SJSA1 (cell line): ENCODE measurements at places on chromosomes 12 and 14. TPM values are rescaled to one million over a fixed set of nuclear protein-coding genes. Genes with fewer than 3 reads are reported as not detected.

The RNASE7 gene
- not detected in 2 replicates for total RNA-seq

The COL2A1 gene
- not detected in 2 replicates for total RNA-seq

The SERPINA4 gene
- not detected in 2 replicates for total RNA-seq

The STRN3 gene
- 26.8 and 52.2 TPM in 2 replicates for total RNA-seq

The TAS2R42 gene
- total RNA-seq: not detected in 2 replicates

The IL26 gene
- not detected in 2 replicates for total RNA-seq

The NPFF gene
- total RNA-seq: not detected in 2 replicates

The OASL gene
- not detected in 2 replicates for total RNA-seq

The IAPP gene
- total RNA-seq: not detected in 2 replicates

The C12orf50 gene
- not detected in 2 replicates for total RNA-seq

The GLIPR1L2 gene
- 0.13 TPM in 1 of 2 replicates, not detected in the other for total RNA-seq

The PRR4 gene
- total RNA-seq: 1.6 TPM in 1 of 2 replicates, not detected in the other

The HOXC10 gene
- total RNA-seq: 3.2 and 7.5 TPM in 2 replicates

The IFI27L1 gene
- 23.3 and 26.0 TPM in 2 replicates for total RNA-seq

The SCFD1 gene
- 69.6 and 94.2 TPM in 2 replicates for total RNA-seq

- no peak for DNase-seq
Measured at GRCh38 chr14:31261859-31262731, 54.5 kb upstream of the HECTD1 start.

DNA sequence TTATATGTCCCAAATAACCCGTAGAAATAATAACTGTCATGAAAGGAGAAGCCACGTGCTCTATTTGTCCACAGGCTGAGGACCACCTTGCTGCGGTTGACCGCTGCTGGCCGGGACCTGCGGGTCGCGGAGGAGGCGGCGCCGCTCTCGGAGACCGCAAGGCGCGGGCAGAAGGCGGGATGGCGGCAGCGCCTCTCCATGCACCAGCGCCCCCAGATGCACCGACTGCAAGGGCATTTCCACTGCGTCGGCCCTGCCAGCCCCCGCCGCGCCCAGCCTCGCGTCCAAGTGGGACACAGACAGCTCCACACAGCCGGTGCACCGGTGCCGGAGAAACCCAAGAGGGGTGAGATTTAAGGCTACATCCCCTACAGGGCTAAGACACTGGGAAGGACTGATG lies 21.0 kb downstream of the RPGRIP1 start:
- no peak for DNase-seq

GRCh38 chr12:2395354-2395977 lies 342.7 kb downstream of the CACNA1C start:
- DNase-seq: peak; percentile 51

- DNase-seq: peak; percentile 88
Measured at GRCh38 chr12:26238341-26239121, 43.2 kb downstream of the SSPN start.

DNA sequence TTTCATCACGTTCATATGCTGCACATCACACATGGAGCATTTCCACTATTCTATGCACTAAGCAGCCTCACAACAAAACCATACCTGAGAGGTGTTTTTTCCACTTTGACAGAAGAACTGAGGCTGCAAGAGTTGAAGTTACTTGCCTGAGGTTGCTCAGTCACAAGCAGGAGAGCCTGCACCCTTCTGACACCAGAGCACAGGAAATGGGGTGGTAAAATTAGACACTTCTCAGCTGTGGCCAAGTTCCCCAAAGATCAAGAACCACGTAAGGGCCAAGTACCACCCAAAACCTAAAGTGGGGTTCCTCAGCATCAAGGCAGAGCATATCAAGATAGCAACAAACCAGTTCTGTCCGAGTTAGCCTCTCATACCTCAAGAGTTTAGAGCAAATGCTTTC lies 185.8 kb downstream of the CAPZA3 start:
- DNase-seq: no peak

- no peak for DNase-seq
Measured at GRCh38 chr12:80314741-80315140, 129.3 kb upstream of the PTPRQ start.

GRCh38 chr12:117749431-117749830 lies 219.4 kb downstream of the KSR2 start:
- no peak for DNase-seq

DNA sequence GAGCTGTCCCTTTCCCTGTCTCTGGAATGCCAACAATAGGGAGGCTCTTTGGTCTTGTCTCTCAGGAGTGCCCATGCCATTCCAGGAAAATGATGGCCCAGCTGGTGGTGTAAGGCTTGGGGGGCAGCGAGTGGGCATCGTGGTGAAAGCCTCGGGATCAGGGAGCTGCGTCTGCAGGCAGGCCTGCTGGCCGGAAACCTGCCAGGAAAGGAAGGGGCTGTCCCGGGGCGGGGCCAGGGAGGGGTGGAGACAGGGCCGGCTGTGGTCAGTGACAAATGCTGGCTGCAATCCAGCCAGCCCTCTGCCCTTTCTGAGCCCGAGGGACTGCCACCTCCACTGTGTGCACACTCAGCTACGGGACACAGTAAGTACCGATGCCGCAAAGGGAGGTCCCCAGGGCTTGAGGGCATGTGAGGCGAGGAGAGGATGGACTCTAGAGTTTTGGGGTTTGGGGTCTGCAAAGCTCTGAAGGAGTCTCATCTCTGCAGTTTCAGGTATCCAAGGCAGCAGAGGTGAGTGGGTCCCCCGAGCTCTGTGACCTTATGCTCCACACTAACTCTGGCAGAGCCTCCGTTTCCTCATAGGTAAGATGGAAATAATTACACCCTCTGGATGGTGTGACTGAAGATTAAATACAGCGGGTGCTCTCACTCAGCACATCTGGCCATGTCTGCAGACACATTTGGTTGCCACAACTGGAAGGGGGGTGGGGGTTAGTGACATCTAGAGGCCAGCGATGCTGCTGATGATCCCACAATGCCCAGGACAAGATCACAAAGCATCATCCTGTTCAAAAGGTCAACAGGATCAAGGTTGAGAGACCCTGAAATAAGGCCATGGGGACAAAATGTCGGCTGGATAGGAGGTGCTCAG lies at the start of gene SERPINA5:
TSS of gene SERPINA5 (plus strand) at position 300 of the 873 bp plus-strand sequence. CDS start 5,937 bp downstream, outside the sequence.
- no peak for DNase-seq

GRCh38 chr12:5568325-5568981 lies 136.5 kb downstream of the NTF3 start:
- DNase-seq: no peak

- no peak for DNase-seq
Measured at GRCh38 chr12:80681-81190, 14.2 kb downstream of the IQSEC3 start.

- DNase-seq: no peak
Measured at GRCh38 chr14:22152903-22153302, 436.1 kb downstream of the DAD1 start.

GRCh38 chr12:59357811-59358210 lies 238.0 kb upstream of the SLC16A7 start:
- no peak for DNase-seq

DNA sequence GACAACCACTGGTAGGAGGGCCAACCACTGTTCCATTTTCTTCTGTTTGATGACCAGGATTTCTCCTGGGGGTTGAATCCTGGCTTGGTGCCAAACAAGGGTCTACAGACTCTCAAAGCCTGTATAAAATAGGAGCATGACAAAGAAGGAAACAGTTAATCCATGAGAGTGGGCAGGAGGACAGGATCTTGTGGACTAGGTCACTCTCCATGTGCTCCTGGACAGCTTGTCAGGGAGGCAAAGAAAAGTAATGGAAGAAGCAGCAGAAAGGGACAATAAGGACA lies 243.7 kb downstream of the AKAP6 start:
- no peak for DNase-seq

GRCh38 chr14:94593376-94593748 lies 12.1 kb downstream of the SERPINA5 start:
- no peak for DNase-seq

DNA sequence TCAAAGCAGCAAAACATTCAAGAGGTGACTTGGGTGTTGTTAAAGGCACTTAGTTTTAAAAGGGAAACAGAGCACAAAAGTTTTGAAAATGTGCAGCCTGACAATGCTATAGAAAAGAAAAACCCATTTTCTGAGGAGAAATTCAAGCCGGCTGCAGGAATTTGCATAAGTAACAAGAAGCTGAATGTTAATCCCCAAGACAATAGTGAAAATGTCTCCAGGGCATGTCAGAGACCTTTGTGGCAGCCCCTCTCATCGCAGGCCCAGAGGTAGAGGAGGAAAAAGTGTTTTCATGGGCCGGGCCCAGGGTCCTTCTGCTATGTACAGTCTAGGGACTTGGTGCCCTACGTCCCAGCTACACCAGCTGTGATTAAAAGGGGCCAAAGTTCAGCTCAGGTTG lies 167.9 kb downstream of the PPFIA2 start:
- DNase-seq: no peak

DNA sequence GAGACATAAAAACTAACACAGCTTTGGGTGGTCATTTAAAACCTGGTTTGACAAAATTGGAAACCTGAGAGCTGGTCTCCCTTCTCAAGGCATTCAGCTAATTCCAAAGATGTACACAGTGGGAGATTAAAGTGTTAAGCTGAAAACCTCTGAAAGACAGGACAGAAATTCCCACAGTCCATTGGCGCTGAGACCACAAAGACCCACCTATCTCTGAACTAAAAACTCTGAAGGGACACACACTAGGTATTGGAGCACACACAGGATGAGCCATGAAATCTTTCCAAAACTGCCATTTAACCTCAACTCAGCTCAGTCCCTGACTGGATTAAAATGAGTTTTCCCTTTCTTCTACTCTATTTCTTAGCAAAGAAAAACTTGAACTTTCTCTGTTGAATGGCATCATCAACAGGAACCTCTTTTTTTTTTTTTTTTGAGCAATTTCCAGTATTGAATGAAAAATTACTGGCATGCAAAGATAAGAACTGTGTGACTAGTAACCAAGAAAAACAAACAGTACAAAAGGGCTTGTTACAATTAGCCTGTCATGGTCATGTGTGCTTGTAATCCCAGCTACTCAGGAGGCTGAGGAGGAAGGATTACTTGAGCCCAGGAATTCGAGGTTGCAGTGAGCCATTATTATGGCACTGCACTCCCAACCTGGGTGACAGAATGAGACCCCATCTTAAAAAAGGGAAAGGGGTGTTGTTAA lies 82.4 kb downstream of the IPO8 start:
- DNase-seq: no peak

- DNase-seq: no peak
Measured at GRCh38 chr12:110508071-110508586, 6.0 kb downstream of the RAD9B start.

DNA sequence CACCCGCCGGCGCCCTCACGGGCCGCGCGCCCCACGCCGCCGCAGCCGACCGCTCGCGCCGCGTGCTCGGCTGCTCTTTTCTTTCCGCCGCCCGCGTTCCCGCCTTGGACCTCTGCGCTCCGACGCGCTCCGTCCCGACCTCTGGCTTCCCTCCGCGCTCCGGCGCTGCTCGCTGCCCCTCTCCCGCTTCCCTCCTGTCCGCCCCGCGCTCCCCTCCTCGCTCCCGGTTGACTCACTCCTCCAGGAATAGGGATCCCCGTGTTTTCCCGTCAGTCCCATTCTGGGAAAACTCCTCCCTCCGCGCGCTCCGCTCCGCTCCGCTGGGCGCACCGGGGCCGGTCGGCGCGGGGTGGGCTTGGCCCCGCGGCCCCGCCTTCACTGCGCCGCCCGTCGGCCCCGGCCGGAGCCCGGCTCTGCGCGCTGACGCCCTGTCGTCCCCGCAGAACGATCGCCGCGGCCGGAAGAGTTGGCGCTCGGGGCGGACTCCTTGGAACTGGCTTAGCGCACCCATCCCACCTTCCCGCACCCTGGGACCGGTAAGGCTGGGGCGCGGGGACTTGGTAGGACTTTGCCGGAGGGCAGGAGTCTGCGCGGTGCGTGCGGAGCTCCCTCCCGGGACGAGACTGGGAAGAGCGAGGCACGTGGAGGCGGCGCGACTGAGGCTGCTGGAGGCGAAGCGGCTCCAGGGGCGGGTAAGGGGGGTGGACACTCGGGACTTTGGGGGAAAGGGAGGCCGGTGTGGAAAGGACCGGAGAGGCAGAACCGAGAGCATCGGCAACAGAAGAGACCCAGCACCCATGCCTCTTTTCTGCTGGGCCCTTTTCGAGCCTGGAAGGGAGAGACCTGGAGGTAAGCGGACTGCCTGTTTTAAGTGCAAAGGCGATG lies 550 bp downstream of the TEAD4 start:
- DNase-seq: peak; percentile 85

GRCh38 chr12:42660117-42660516 lies 70.6 kb upstream of the PRICKLE1 start:
- no peak for DNase-seq

DNA sequence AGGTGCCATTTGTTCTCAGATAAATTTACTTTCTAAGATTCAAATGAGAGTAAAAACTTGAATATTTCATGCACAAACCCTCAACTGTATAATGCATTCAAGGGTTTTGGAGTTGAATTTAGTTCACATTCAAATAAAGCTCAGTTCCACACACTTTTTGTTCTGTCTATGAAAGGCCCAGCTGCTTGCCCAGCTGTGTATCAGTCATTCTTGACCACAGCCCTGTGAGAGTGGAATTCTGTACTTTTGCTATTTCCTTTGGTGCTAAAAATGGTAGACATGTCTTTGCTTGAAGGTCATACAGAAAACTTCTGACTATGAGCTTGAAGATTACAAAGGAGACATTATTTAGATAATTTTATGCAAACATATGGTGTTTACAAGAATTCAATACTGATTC lies 110.4 kb downstream of the KCNC2 start:
- no peak for DNase-seq

DNA sequence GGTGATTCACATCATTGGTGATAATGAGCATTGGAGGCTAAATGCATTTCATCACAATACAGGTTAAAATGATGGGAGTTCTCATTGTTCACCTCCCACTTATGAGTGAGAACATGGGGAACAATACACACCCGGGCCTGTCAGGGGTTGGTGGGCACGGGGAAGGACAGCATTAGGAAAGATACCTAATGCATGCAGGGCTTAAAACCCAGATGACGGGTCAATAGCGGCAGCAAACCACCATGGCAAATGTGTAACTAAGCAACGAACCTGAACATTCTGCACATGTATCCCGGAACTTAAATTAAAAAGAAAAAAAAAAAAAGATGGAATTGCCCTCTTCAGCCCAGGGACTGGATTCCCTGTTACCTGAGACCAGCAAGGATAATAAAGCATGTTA lies 2.3 kb upstream of the LUM start:
- no peak for DNase-seq

DNA sequence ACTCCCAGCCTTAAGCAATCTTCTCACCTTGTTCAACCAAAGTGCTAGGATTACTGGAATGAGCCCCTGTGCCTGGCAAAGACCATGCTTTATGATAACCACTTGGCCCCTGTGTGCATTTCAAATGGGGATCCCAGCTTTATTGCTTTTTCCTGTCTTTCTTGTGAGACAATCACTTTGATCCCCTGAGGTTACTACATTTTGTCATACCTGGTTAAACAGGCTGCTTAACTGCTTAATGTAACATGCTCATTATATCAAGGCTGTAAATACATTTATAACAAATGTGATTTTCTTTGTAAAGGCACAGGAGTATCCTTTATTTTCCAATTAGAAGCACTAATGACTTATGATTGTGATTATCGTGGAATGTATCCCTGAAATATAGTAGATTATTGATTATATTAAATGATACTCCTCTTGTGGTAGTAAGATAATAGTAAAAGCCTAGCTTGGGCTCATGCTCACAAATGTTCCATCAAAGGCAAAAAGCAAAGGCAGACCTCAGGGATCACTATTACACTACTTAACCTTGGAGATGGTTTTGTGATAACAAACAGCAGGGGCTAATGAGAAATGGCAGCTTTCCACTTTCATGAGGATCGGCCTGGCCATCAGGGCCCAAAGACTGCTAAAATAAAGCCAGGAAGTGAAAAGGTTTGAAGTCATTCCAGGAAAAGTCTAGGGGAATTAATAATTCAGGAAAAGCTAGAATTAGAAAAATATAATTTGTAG lies 290.8 kb upstream of the MDGA2 start:
- DNase-seq: no peak
